CD8-positive, alpha-beta memory T cell (primary cell): ENCODE measurements at places on chromosomes 6 and 20.

- no peak for DNase-seq
Measured at GRCh38 chr6:1616701-1617463, 7.2 kb downstream of the FOXC1 start.

GRCh38 chr20:24147961-24148360 is 159.4 kb upstream of the GGTLC1 start:
- no peak for DNase-seq

- no peak for DNase-seq
Measured at GRCh38 chr6:82045965-82046756, 201.4 kb downstream of the IBTK start.

DNA sequence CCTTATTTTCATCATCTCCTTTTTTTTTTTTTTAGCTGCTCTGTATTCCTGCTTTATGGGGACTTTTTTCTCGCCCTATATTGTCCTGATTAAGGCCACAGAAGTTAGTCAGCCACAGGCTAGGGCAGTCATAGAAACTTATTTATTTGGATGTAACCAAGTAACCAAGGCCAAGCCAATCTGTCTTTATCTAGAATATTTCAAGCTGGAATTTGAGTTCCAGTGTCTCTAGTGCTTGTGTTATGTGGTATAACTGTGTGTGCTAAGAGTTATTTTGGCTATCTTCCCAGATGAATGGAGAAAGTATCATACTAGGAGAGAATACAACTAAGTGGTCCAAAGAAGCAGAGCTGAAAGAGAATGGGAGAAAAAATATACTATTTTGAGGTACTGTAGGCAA is 751.5 kb downstream of the CBLN4 start:
- DNase-seq, result no peak

DNA sequence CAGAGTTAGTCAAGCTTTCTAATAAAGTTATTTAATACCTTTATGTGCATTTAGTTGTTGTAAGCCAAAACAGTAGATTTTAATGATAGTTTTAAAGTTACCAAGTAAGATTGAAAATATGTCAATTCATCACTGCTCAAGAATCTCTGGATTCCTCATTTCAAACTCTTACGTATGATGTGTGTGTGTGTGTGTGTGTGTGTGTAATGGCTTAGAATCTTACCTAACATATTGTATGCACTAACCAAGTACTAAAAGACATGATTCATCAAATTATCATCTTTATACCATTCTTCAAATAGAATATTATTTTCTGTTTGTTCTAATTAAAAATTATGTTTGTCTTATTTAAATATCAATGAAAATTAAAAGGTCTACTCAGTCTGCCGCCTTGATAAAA is 41.5 kb upstream of the ZNF337 start:
- DNase-seq, result no peak

- no peak for DNase-seq
Measured at GRCh38 chr6:90835596-90836212, 248.8 kb upstream of the MAP3K7 start.

DNA sequence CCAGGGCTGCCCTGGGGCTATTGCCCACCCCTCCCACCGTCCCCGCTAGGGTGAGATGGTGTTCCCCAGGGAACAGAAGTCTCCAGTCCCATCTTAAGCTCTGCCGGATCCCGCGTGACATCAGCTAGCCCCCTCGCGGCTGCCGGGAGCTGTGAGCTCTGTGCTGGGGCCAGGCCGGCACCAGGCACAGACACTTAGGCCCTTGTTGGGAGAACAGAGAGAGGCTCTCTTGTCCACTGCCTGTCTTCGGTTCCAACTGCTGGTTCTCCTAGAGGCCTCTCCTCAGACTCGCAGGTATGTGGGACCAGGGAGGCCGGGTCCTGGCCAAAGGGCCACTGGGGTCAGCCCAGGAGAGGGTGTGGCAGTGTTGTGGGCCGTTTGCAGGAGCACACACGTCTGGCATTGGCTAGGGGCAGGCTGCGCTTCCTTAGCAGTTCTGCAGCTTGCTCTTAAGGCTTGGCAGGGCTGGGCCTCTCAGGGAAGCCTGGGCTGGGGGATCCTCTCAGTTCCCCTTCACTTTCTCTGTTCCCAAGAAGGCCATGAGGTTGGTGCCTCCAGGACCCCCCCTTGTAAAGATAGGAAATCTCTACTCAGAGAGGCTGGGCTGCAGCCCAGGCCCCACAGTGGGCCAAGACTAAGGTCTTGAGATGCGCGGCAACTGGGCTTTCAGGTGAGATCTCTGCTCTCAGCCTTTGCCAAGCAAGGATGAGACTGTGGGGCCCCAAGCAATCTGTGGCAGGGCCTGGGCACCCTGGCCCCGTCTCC is 6.3 kb downstream of the SGK2 start:
- no peak for DNase-seq

DNA sequence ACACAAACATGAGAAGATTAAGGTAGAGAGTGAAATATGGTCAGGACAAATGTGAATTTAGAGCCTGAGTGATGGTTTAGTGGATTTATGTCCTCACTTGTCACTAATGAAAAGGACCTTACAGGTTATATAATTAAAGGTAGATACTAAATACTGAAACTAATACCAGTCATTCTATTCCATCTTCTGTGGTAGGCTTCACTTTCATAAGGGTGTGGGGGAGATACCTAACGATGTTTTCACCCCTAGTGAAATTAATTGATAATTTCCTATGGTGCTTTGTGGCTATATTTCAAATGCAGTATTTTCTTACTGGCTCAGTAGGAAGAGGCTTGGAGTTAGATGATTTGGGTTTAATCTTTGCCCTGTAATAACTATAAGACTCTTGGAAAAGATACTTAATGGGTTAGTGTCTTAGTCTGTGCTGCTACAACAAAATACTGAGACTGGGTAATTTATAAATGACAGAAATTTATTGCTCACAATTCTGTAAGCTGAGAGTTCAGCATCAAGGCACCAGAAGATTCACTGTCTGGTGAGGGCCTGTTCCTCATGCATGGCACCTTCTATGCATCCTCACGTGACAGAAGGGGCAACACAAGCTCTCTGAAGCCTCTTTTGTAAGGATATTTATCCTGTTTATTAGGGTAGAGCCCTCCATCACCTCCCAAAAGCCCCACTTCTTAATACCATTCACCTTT is 21.3 kb downstream of the RNF217 start:
- no peak for DNase-seq

- DNase-seq, result no peak
Measured at GRCh38 chr6:152160346-152160745, 352.9 kb downstream of the ESR1 start.

- DNase-seq, result no peak
Measured at GRCh38 chr20:54345301-54345724, 130.1 kb upstream of the DOK5 start.

- DNase-seq, result no peak
Measured at GRCh38 chr20:33099843-33100538, 20.5 kb downstream of the BPIFB4 start.

GRCh38 chr6:50410579-50410978 is 302.7 kb upstream of the TFAP2D start:
- no peak for DNase-seq

- DNase-seq, result no peak
Measured at GRCh38 chr6:89122625-89123024, 4.8 kb upstream of the SRSF12 start.

GRCh38 chr20:38969708-38970107 is 7.6 kb downstream of the DHX35 start:
- DNase-seq, result no peak

GRCh38 chr6:56708810-56709597 is 66.3 kb upstream of the DST start:
- DNase-seq, result no peak

DNA sequence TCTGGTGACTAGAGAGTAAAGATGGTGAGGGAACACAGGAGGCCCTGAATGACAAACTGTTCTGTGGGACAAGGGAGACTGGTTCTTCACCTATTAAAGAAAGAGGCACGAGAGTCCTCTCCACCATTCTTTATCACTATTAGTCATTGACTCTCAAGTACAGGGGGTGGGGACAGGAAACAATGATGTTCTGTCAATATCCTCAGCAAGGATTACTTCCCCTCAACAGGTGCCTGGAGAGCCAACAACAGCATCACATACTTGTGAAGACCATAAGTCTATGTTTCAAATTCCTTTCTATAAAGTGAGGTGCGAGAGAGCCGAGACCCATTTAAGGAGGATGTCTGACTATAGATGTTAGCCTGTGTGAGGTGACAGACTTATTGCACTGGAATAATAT is 72.4 kb upstream of the TBC1D7 start:
- DNase-seq, result no peak

- DNase-seq, result no peak
Measured at GRCh38 chr20:36519012-36519719, 22.2 kb upstream of the MYL9 start.

DNA sequence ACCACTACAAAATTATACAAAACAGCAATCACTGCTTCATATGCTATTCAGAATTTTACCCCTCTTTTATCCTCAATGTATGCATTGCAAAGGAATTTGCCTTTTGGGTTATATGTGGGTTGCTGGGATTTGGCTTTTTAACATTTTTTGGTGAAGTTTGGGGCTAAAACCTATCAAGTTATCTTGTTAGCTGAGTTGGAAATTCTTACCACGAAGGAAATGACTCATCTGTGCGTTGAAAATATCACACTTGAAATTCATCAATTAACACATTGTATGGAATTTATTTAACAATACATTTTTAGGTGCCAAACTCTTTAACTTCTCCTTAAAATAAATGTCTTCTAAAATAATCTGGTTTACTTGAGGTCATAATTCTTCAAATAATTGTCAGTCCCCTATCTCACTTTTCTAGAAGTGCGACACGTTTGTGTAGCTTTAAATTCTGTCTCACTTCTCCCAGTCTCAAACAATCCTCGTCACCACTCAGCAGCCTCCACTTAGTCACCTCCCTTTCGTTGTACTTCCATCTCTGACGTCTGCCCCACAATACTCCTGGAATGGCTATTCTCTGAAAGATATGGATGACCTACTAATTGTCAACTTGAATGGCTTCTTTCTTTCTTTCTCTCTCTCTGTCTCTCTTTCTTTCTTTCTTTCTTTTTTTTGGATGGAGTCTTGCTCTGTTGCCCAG is 88.5 kb downstream of the PHACTR1 start:
- DNase-seq, result no peak

DNA sequence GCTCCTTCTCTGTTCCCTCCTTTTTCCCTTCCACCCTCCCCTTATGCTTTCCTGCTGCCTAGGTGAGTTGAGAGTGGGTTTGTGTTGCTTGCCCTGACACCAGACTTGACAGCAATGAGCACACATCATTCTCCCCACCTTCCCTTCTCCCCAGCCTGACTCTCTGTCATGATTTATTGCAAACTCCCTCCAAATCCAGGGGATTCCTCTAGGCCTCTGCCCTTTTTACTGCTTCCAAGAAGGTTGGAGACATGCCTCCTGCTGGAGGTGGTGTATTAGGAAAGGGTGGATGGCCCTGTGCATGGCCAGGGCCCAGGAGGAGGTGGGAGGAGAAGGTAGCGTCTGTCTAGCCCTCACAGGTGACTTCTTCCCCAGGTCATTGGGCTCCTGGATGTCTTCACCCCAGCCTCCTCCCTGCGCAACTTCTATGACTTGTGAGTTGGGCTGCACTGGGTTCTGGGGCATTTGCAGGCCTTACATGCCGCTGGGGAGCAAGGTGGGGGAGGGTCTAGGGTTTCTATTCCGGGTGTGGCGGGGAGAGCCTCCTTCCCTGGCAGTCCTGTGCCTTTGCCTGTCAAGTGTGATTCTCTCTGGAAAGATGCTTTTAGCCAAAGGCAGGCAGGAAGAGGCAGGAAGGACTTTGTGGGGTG is 2.1 kb downstream of the MAPK13 start:
- DNase-seq, result no peak

- DNase-seq, result no peak
Measured at GRCh38 chr6:157956171-157956730, 25.4 kb upstream of the SYNJ2 start.

- no peak for DNase-seq
Measured at GRCh38 chr6:17601386-17601703, 1.2 kb downstream of the FAM8A1 start.

DNA sequence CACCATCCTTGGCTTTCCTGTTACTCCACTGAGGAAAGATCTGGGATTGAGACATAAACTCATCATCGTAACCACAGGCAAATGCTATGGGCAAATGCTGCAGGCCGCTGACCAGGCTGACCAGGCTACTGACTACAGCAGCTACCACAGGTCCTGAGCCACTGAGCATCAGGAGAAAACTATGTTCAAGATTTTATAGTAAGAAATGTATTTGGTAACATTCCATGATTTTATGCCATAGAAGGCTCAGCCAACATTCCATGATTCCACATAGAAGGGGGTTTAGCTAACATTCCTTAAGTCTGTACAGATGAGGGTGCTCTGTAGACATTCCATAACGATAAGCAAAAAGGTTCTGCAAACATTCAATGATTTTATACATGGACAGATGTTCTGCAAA is 16.1 kb upstream of the B4GALT5 start:
- no peak for DNase-seq

DNA sequence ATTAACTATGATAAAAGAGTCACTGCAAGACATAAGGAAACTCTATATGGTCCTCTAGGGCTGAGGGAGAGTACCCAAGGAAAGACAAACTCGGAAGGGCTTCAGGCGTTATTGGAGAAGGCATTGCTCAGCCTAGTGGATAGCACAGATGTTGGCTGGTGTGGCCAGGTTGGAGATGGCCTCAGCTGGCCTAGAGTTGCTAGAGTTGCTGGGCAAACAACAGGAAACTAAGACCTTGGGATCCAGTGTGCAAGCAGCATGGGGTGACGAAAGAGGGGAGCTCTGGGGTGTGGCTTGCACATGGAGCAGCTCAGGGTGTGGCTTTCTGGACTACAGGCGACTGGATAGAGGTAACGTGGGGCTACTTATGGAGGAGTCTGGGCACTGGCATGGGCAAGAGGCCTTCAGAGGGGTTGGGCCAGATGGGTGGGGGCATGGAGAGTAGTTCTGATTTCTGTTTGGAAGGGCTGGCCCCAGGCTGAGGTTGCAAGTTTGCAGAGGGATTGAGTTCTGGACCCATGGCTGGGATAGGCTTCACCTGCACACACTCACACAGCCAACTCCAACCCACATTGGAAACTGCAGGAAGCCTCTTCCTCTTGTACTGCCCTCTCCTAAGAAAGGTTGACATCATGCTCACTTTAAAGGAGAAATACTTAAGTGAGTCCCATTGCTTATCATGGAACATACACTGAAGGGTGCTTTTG is 5.2 kb upstream of the BPIFB6 start:
- no peak for DNase-seq

DNA sequence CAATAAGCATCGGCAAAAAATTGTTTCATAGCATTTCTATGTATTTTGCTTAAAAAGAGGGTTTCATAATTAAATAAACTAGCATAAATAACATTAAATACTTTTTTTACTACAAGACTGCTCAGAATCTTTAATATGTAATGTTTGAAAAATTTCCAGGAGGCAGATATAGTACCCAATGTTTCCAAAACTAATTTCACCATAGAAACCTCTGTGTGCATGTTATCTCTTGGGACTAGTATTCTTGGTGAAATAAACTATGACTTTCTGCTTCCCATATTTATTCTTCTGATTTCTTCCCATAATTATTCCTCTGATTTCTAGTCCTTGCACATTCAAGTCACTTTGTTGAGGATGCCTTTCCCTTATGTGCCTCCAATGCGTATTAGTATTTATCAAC is 94.5 kb downstream of the PTPRK start:
- no peak for DNase-seq

GRCh38 chr6:138250513-138251247 is 32.4 kb upstream of the PBOV1 start:
- DNase-seq, result no peak
